ENCODE measurements at places on chromosomes 7 and 10.

GRCh38 chr10:52486840-52487611 lies 172.9 kb downstream of the DKK1 start:
- DNase-seq: peak; percentile 88

DNA sequence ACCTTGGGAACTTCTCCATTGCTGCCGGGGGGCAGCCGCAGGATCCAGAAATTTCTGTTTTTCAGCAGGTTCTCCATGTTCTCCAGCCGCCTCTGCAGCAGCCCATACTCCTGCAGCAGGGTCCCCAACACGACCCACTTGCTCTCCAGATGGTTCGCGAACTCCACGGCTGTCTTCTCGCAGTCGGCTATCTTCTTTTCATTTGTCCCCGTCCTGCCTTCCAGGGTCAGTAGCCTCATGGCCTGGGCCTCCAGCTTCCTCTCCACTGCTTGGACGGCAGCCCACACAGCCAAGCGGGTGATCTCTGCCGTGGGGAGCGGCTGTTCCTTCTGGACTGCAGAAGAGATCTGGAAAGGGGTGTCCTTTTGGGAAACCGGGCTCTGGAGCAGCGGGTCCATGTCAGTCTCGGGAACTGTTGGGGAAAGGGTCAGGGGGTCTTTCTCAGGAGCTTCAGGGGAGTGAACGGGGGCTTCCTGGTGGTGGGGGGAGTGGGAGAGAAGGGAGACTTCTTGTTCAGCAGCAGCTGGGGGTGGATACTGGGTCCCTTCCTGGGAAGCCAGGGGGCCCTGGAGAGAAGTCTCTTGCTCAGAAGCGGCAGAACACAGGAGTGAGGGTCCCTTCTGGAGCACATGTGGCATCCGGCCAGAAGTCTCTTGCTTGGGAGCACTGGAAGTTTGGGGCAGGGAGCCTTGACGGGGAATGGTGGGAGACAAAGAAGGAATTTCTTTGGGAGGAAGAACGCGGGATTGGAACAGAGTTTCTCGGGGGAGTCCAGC lies 5.5 kb downstream of the ZNF777 start:
- no peak for DNase-seq

GRCh38 chr10:124474514-124475070 lies 13.0 kb downstream of the LHPP start:
- no peak for DNase-seq

DNA sequence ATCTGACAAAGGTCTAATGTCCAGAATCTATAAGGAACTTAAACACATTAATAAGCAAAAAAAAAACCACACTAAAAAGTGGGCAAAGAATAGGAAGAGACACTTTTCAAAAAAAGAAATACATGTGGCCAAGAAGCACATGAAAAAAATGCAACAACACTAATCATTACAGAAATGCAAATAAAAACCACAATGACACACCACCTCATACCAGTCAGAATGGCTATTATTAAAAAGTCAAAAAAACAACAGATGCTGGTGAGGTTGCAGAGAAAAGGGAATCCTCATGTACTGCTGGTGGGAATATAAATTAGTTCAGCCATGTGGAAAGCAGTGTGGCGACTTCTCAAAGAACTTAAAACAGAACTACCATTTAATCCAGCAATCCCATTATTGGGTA lies 119.0 kb downstream of the LMBR1 start:
- DNase-seq: peak; percentile 30

DNA sequence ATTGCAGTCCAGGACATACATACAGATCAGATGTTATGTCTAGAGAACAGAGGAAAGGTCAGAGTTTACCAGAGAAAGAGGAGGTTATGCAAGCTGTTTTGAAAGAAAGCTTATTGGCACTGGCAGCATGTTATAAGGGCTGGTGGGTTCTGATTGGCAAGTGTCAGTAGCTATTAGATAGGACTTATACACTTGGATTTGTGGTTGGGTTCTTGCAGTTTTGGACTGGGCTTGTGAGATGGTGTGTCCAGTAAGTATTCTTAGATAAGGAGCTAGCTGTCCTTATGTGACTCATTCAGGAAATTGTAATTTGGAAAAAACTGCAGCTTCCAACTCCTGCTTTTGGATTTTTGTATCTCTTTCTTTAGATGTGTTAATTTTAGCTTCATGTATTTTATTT lies 130.7 kb upstream of the NAMPT start:
- DNase-seq: no peak

- DNase-seq: no peak
Observed at GRCh38 chr10:78505657-78506056, 472.0 kb downstream of the RPS24 start.

DNA sequence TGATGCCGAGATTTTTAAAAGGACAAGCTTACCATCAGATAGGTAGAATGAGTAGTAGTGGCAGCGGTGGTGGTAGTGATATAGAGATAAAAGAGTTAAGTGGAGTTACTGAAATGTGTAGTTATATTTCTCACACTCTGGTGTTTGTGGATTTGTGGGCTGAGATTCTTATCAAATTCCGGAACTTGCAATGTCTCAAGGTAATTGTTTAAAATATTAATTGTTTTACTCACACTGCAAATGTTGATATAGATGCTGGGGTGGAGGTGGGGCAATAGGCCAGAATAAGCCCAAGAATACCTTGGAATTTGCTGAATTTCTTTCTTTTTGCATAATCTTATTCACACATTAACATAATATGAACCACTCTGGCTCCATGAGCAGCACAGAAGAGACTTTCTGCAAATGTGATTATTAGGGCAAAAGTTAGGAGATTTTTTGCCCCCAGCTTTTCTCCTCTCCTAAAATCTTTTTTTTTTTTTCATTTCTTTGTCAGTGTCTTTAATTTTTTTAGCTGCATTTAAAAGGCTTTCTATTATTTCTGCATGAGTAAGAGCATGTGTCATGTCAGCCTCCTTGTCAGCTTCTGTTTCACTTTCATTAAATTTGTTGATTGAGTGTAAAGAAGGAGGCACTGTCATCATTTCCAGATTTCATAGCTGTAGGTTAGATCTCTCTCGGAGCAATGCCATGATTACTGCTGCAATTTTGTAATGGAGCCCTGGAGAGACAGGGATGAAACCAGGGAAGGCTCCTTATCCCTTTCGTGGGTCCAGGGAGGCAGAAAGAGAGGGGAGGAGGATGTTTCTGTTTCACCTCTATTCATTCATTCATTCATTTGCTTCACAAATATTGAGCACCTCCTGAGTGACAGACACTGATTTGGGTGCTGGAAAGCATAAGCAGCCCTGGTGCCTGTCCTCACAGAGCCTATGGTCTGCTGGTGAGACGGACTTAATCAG lies 13.1 kb upstream of the SGMS1 start:
- DNase-seq: no peak

GRCh38 chr10:88971221-88972061 lies 18.9 kb upstream of the ACTA2 start:
- DNase-seq: no peak

DNA sequence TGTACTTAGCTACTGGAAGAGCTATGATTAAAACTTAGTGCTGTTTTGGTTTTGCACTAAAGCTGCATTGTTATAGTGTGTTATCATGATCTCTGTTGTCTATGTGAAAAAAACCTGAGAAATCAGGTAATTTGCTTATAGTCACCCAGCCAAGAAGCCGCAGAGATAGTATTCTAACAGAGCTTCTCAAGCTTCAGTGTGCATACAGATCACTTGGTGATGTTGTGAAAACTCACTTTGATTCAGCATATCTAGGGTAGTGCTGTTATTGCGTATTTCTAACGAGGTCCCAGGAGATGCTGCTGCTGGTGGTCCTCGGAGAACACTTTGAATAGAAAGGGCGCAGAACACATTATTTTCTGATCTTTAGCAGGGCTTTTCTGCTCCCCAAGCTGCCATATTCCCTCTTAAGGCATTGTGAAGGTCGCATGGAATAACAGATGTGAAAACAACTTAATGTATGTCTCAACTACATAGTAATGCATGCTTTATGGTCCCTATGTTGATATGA lies 68.4 kb upstream of the PDCD4 start:
- no peak for DNase-seq

DNA sequence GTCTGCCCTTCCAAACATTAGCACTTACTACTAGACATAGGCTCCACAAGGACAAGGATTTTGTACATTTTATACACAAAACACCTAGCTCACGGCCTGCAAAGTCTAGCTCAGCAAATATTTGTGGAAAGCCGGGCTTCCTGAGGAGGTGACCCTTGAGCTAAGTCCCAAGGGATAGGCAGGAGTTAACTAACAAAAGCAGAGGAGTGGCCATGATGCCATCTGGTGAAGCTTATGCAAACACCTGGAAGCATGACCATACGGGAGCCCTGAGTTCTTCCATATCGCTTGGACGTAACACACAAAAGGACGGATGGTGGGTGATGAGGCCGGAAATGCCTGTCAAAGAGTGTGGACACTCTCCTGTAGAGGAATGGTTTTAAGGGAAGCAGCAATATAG lies 25.9 kb upstream of the YAE1 start:
- no peak for DNase-seq
